ENCODE measurements at places on chromosomes 6 and 20.

- DNase-seq = no peak
Observed at GRCh38 chr6:27836141-27836782, 75.9 kb downstream of the OR2B2 start.

GRCh38 chr6:82084324-82084920 is 163.1 kb downstream of the IBTK start:
- no peak for DNase-seq

DNA sequence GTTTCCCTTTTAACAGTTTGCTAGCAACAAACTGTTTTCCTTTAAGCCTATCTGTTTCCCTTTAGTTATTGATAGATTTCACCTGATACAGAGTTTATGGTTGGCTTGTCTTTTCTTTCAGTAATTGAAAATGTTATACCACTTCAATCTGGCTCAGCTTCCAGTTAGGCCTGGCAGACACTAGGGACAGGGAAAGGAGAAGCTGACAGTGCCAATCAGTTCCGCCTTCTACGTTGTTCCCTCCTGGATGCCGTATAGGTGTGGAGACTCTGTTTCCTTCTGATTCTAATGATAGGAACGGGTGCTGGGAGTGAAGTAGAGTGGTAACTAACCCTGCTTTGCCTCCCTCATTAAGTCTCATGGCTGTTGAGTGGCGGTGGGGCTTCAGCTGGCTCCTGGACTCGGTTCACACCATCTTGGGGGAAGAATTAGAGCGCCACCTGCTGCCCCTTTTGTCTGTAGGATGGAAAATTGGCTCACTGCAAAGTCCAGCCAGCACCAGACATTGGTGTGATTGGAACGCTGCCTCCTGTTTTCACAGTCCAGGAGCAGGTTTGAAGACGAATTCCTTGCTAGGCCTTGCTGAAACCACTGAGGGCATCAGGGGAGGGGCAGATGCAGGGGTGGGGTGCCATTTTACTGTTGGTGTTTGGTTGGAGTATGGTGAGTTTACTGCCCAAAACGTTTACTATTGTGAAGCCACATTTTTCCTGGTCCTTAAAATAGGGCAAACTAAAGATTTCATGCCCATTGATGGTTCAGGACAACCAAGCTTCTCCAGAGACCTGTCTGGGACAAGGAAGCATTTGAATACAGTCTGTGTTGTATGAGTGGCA is 1729.5 kb downstream of the GRIK2 start:
- peak; percentile 69 for DNase-seq

- no peak for DNase-seq
Observed at GRCh38 chr20:40844332-40844731, 155.3 kb upstream of the MAFB start.

- DNase-seq = peak; percentile 65
Observed at GRCh38 chr6:36622901-36623546, 28.9 kb downstream of the SRSF3 start.
